Urinary bladder (tissue), 4 donors: ENCODE measurements at places on chromosomes 5 and 9.

GRCh38 chr9:4638968-4639367, 23.1 kb upstream of the PLPP6 start:
- no peak for DNase-seq

DNA sequence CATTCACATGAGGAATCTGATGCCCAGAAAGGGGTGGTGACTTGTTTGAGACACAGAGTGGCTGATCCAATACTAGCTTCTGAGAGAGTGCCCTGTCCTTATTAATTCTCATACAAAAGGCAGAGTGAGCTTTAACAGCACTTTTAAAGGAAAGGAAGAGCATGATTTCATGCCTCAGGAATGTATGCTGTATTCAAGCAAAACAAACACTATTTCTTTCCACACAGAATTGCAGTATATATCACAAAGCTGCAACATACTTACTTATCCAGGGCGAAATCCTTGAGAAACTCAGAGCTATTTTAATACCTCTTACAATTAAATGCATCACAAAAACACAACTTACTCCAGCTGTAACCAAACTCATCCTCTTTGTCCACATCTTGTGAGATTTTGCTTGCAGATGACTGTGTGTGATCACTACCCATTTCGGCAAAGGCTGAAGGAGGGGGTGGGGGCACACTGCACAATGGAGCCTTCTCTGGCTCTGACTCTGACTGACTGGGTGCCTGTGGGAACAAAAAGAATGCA, 139.8 kb downstream of the MPDZ start:
- peak; percentile 76 for DNase-seq

- no peak for DNase-seq
Measured at GRCh38 chr5:168944004-168944403, 356.9 kb downstream of the SLIT3 start.

GRCh38 chr9:34689116-34689470, 2.0 kb downstream of the CCL19 start:
- DNase-seq: no peak

GRCh38 chr5:66180282-66181155, 36.4 kb downstream of the SREK1 start:
- DNase-seq: no peak

DNA sequence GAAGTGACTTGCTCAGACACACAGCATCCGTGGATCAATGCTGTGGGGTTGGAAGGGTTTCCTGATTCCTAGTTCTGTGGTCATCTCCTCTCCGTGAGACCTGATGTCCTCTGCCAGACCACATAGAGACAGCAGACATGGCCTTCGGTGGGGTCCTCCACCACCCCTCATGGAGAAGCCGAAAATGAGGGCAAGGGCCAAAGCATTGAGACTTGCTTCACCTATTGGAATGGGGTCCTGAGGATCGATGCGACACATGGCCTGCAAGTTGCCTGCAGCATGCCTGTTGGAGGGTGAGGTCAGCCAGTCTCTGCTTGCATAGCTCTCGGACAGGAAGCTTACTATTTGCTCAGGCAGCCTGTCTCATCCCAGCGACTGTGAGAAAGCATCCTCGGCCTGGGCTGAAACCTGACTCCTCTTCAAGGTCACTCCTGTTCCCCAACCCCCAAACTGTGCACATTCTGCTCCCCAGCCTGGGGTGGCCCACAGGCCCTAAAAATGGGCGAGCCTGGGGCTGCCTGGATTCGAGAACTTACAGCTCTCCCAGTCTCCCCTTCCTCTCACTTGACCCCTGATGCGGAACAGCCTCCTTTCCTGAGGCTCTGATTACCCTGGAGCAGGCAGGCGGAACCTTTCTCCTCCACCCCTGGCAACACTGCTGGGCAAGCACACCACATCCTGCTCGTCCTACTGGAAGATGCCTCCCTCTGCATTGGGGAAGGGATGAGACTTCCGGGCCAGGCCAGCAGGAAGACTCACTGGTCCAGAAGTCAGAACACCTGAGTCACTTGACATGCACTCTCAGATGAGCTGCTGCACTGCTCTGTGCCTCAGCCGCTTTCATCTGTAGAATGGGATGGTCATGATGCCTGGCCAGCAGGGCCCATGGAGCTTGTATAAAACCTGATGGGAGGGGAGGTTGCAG, 186.9 kb downstream of the RGS3 start:
- DNase-seq: no peak

DNA sequence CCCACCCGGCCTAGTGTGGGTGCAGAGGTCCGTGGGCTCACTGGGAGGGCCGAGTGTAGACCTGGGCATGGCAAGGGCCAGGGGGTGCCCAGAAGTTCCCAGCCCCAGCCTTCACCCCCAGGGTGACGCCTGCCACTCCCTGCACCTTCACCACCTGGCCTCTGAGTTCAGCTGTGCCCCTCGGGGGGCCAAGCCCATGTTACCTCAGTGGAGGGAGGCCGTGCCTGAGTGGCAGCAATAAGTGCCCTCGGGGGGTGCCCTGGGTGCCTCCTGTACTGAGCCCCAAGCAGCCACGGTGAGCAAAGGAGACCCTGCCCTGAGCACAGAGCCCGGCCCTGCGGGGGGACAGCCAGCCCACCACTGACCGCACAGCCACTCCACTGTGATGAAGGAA, 10.3 kb upstream of the FCN2 start:
- DNase-seq: no peak

DNA sequence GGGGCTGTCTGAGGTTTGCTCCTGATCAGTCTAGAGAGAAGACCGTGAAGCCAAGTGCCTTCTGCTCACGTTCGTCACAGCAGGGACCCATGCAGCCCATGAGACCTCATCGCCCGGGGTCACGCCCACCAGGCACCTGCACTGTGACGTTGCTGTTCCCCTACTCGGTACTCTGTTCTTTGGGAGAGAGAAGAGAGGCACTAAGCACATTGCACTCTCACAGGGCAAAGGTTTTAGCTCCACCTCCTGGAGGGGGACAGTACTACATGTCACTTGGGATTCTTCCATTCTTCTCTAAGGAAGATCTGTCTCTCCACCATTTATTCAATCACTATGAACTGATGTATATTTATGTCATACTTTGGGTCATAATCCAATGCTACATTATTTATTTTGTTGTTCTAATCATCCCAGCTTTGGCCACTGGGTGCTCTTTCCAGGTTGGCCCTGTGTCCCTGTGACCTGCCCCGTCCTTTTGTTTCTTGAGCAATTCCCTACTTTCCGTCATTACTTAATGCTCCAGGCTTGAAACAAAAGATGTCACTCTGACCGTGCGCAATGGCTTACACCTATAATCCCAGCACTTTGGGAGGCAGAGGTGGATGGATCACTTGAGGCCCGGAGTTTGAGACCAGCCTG, 31.4 kb upstream of the BRD3 start:
- DNase-seq: no peak
